ENCODE measurements at places on chromosomes 3 and 15.

GRCh38 chr3:78712941-78713340 lies 1054.9 kb downstream of the ROBO1 start:
- no peak for DNase-seq

- no peak for DNase-seq
These were observed 28.5 kb downstream of the SLCO2A1 start for GRCh38 chr3:134001251-134001650.

DNA sequence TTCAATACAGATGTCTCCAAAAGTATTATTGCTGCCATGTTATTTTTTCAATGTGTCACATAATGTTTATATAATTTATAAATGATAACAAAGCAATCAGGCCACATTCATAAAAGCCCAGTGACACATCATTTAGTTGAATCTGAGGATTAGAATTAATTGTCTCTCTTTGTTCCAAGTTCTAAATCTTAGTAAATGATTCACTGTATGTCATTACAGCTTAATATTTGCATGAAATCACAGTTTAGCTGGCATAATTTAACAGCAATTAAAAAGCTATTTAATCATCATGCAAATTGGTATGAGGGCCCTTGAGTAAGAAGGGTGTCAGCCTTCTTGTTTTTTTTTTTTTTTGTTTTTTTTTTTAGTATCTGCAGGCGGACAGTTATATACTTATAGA lies 427.0 kb downstream of the EPHA6 start:
- no peak for DNase-seq

GRCh38 chr15:68192804-68193486 lies 12.2 kb downstream of the CALML4 start:
- DNase-seq = no peak

DNA sequence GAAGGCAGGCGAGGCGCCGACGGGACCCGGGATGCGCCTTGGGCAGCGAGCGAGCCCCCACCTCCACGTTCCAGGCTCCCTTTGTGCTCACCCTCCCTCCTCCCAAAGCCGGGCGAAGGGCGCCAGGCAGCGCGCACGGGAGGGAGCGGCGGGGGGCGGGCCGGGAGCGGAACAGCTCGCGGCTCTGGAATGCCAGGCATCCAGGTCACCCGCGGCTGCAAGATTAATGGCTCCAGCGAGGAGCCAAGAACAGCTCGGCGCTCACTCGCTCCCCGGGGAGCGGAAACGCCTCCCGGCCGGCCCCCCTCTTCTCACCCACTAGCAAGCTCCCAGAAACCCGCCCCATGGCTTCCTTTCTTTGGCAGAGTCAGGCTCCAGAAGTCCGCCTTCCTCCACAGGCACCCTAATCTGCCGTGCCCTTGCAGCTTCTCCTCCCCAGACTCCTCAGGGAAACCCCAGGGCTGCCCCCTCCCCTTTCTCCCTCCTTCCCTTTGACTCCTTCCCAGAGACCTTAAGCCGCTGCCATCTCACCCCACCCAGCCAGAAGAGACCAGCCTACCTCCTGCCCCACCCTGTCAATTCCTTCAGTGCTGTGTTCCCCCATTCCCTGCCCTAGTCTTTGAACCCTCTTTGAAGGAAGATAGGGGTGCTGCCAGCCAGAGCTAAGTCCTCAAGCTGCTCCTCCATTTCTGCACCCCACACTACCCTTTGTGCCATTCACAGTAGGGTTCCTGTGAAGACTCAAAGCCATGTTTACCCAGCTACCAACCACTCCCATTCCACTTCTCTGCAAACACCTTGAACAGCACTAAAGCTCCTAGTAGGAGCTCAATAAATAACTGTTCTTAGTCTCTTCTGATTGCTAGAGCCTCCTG lies 9.9 kb downstream of the AMOTL2 start:
- DNase-seq = peak; percentile 87

GRCh38 chr3:15575446-15575845 lies 25.9 kb downstream of the HACL1 start:
- no peak for DNase-seq

DNA sequence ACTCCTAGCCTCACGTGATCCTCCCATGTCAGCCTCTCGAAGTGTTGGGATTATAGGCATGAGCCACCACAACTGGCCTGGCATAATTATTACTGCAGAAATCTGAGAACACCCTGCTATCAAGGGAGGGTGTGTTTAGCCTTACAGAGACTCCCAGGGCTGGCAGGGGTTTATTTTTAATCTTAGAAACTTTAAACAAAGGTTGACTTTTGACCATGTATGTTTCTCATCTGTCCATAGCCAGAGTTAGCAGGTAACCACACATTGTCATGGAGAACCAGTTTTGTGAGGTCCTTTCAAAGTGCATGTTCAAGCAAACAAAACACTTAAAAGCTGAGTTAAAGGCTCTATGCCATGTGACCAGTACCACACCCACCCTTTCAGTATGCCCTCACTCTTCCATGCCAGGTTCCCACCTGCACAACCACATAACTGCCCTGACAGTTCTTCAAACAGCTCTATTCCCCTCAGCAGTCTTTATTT lies 11.1 kb downstream of the SIAH2 start:
- no peak for DNase-seq

DNA sequence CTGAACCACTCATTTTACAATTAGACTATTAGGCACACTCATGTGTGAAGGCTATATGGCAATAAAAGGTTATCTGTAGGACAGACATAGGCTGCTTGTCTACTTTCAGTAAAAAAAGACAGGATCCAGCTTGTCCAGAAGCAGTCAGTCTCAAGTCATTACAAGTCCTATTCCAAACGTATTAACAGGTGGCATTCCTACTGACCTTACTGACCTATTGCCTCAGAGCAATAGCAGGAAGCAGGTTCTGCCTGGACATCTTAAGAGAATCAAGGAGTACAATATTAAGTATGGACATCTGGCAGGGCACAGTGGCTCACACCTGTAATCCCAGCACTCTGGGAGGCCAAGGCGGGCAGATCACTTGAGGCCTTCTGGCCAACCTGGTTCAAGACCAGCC lies 7.0 kb downstream of the CMTM6 start:
- no peak for DNase-seq

DNA sequence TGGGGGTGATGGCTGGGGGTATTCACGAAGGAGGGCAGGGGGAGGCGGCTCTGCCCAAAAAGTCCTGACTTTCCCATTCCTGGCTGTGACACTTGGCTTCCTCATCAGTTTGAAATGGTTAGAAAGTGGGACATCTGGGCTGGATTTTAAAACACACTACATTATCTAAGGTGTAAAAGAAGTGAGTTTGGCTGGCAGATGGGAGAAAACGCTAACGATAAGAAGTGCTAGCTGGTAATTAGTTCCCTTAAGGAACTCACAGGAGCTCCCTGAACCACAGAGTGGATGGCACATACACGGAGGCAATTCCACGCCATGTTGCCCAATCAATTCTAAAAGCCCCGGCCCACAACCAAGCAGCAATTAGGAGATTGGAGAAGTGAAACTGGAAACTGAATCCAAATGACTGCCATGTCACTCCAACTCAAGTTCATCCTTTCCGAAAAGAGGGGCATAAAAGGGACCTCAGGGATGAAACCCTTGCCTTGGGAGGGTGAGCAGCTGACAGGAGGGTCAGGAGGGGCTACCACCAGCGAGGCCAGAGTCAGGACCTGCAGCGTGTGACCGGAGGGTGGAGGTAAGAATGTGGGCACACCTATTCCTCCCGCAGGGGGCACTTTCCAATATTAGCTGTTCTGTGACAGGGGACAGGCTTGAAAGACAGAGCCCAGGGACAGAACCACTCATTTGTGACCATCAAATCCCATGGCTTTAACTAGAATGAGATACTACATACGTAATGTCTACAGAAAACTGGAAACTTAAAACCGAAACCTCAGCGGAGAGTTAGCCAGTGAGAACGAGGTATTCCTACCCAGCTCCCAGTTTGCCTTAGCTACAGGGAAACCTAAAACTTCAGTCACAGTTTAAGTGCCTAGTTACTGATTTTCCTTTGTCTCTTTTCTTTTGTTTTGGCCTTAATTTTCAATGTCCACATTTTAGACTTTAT lies 95.3 kb upstream of the OXTR start:
- no peak for DNase-seq

- DNase-seq = peak; percentile 5
These were observed 19.0 kb upstream of the PRICKLE2 start for GRCh38 chr3:64244011-64244942.

DNA sequence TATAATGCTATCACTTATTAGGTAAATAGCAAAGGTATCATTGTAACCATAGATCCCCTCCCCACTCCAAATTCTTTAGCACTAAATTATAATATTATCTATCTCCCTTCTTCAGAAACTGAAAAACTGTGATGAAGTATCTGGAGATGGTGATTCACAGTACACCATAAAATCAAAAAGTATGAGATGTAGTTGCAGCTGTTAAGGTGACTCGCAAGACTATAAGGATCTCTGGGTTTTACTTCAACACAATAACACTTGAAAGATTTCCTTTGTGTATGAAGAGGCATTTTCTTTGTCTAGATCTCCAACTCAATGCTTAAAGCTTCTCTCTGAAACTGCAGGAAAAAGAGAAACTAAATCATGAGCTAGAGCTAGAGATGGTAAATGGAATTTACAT lies 46.9 kb downstream of the IFT57 start:
- no peak for DNase-seq

GRCh38 chr15:47725906-47726305 lies 8.6 kb downstream of the SEMA6D start:
- DNase-seq = no peak

GRCh38 chr3:193780397-193780796 lies 187.4 kb downstream of the OPA1 start:
- DNase-seq = no peak
